ENCODE measurements at places on chromosomes 2 and 18.

GRCh38 chr2:237309011-237309410 lies 105.0 kb downstream of the COL6A3 start:
- no peak for DNase-seq

DNA sequence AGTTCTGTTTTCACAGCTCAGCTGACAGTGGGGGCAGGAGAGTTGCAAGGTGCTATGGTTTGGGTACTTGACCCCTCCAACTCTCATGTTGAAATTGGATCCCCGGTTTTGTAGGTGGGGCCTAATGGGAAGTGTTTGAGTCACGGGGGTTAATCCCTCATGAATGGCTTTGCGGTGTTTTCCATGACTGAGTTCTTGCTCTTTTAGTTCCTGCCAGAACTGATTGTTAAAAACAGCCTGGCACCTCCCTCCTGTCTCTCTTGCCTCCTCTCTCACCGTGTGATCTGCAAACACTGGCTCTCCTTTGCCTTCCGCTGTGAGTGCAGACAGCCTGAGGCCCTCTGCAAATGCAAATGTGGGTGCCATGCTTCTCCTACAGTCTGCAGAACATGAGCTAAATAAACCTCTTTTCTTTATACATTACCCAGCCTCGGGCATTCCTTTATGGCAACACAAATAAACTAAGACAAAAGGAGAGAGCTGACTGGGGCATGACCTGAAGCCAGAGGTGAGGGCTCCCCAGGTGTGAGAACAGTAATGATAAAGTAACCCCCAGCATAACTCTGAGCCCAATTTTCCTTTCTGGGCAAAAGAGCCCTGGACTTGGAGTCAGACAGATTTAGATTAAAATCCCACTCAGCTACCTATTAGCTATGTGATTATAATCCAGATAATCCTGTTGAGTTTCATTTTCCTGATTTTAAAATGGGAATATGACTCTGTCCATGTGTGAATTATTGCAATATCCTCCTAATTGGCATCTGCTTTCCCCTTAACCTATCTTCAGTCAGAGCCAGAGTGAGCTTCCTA lies 64.9 kb upstream of the CAPN13 start:
- no peak for DNase-seq

DNA sequence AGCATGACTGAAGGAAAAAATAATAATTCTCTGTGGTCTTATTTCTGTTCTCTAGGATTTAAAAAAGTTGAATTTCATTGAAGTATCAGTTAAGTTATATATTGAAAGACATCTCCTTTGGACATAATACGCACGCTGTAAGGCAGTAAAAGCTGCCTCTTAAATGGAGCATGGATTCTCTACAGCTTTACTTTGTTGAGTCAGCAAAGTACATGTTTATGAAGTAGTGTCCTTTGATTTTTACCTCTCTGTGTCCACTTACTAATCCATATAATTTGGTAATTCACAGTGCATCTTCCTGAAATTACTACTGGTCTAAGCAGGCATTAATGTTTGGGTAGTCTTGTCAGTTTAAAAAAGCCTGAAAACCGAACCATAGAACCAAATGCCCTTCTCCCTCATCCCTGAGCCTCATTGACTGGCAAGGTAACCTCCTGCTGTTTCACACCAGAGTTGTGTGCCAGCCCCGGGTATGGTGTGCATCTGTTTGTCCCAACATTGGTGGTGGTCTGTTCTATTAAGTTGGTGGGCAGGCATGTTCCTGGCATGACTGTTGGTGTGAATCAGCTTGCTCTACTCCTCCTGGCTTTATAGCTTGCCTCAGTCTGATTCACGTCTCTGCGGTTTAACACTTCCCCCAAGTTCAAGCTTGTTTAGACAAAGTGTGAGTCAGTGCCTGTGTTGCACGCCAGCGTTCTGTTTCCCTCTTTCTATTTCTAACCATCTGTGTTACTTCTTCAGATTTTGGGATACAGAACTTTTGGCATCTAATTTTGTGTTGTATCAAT lies 71.0 kb upstream of the ITM2C start:
- DNase-seq = peak; percentile 48

DNA sequence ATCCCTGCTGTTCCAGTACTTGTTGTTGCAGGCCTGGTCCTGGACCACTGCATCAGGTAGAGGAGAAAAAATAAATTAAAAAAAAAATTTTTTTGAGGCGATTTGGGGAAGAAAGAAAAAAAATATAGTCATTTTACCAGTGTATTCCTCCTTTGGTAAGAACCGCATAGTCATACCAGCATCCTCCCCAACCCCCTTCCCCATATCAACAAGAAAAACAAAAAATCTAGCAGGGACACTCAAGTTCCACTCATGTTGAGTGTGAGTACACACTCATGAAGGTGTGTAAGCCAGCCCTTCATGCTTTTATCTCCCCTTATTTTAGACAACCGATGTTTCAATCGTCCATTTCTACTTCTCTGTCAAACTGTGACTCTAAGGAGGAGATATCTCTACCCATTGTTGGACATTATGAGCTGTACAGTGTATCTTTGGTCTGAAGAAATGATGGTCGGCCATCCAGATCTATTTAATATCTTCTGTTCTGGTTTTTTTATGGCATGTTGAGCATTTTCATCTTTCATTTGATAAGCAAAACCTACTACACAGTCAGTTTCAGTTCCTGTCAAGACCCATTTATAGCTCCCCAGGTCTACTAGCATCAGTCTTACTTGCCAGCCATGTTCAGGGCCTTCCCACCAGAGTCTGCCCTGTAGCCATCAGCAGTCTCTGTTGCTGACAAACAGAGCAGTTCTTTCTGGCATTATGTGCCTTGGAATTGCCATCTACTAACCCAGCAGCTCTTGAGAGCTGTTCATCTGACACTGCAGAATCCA lies 20.0 kb downstream of the ELP2 start:
- DNase-seq = no peak

DNA sequence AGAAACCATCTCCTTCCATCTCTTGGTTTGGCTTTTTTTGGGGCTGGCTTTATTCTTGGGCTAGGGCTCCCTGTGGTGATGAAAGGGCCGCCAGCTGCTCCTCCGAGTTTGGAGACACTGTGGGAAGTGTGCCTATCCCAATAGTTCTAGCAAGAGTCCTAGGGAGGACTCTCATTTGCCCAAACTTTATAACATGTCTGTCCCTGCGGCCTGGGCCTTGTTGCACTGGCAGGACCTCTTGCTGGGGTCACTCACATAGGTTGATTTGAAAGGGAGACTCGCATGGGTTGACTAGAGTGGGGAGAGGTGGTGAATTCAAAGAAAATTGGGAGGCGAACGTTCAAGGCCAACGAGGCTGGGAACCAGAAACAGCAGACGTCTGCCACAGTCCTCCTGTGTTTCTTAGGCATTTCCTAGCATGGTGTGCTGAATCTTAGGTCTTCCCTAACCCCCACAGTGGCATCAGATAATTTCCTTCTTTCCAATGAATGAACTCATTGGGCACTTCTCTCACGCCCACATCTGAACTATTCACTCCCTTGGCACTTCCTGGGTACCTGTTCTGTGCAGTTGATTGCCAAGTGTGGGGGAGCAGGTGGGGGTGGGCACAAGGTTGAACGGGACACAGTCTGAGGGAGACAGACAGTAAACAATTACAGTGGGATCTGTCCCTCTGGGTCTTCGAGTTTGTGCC lies 26.8 kb downstream of the NIFK start:
- DNase-seq = no peak

DNA sequence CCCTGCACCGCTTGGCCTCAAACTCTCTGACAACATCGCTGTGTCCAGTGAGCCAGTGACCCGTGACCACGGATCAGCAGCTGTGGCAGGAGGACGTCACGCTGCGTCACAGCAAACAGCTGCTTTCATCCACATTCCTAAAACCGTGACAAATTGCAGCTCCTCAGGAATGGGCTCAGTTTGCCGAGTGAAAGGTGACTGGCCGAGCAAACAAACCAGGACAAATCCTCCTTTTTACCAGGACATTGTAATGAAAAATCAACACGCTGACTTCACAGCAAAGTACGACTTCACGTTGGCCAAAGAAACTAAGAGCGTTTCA lies 57.6 kb downstream of the PXDN start:
- DNase-seq = no peak

DNA sequence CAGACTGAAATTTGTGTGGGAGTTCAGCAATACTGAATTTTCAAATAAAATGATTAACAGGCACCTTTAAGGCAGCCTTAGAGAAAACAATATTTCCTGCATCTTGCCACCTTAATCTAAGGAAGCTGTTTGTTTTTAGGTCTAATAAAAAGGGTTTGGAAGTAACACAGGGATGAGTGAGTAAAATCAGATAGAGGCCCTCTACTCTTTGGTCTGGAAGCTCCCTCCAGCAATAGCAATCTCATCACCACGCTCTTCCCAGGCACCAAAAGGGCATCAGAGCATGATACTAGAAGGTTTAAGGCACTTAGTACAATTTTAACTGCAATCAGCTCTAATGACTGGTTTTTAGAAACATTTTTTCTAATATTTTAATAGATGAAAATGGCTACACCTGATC lies 155.6 kb downstream of the VWC2L start:
- no peak for DNase-seq

- no peak for DNase-seq
Observed at GRCh38 chr2:238379096-238379810, 47.5 kb upstream of the ASB1 start.

- no peak for DNase-seq
Observed at GRCh38 chr2:136069773-136070172, 48.2 kb downstream of the CXCR4 start.

DNA sequence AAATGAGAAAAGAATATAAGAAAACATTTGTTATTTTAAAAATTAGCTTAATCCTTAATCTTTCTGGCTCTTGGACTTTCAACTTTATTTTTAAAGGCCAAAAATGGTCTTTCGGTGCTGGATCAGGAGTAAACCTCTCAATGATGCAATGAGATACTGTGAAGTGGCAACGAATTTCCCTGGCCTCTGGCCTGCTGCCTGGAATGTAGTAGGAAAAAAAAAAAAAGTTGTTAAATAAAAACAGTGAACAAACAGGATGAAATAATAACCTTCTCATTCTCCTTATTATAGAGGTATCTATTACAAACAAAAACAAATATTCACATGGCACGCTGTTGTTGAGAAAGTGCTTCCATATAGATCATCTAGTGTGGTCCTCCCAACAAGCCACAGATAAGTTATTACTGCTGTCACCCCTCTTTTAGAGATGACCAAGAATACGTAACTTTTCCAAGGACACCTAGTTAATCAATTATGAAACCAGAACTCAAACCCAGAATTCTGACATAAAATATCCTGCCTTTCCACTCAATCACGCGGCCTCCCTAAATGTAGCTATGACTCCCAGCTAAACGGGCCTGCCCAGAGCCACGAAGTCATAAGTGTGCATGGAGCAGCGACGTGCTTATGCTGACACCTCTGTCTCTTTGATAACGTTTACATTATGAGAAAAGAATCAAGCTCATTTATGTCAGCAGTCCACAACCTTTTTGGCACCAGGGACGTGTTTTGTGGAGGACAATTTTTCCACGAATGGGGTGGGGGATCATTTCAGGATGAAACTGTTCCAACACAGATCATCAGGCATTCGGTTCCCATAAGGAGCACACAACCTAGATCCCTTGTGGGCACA lies 170.9 kb downstream of the BCL2 start:
- DNase-seq = no peak

DNA sequence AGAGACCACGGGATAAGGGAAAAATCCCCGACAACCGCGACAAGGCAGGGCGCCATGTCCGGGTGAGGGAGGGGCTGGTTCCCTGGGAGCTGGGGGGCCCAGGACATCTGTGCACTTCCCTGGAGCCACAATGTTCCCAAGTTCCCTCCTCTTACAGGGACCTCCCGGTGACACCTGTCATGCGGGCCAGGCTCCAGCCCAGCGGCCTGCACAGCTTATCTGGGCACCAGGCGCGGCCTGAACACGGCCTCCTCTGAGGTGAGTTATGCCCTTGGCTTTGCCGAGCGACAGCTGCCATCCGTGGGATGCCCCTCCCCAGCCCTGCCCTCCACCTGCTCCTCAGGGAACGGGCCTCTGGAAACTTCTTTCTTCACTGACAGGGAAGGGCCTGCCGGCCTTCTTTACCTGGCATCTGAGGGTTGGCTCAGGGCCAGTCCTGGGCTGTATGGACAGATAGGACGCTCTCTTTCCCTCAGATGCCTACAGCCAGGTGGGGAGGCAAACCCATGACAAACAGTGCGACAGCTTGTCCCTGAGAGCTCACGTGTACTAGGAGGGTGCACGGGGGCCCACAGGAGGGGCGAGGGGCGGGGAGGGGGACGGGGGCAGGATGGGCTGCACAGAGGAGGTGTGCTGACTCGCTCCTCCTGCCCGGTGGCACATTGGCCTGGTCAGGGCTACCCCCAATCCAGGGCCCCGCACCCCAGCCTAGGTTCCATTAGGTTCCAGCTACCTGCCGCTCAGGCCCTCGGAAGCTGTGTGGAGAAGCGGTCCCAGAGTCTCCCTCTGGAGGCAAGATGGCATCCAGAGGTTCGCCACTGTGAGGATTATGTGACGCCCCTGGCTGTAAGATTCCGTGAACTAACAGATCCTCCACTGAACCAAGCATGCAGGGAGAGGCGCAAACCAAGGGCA lies 34.9 kb upstream of the HPCAL1 start:
- no peak for DNase-seq

- DNase-seq = no peak
Observed at GRCh38 chr2:207531032-207531952, 1.5 kb downstream of the CREB1 start.

DNA sequence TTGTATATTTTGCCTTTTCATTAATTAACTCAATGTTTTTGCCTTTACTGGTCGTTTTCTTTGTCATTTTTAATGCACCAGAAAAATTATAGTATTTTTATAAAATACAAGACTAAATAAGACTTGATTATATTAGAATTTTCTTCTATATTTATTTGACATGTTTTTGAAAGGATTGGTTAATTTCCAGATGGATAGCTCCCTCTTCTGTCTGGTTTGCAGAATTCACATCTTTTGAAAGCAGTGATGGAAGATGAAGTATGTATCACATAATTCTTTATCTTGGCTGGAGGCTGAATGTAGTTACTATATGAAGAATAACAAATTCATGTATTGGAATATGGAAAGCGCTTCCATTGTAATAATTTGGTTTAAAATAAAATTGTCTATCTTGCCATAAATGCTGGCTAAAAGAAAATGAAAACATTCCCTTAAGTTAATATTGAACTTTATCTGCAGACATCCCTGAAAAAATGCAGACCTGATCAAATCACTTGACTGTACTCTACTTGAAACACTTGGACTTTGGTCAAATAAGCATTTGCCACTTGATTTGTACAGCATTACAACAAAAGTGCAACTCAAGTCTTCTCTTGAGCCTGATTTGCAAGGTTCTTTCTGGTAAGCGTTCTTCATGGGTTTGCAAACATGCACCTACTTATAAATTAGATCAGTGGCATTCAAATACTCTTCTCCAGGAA lies 86.3 kb upstream of the EFEMP1 start:
- no peak for DNase-seq

- no peak for DNase-seq
Observed at GRCh38 chr2:22998359-22998758, 386.6 kb upstream of the KLHL29 start.

GRCh38 chr2:27875089-27875881 lies 14.9 kb downstream of the RBKS start:
- no peak for DNase-seq

GRCh38 chr18:64695851-64696553 lies 547.1 kb upstream of the LINC00305 start:
- DNase-seq = no peak

All from stimulated activated CD8-positive, alpha-beta memory T cell treated with anti-CD3 and anti-CD28 coated beads, Interleukin-7, amount 100 ng/mL, for 1 hour (primary cell).